ENCODE measurements at places on chromosomes 12 and 14. TPM values are rescaled to one million over a fixed set of nuclear protein-coding genes. Genes with fewer than 3 reads are reported as not detected.

FSCB gene
- not detected for total RNA-seq

GRCh38 chr14:56733396-56733795 lies 76.9 kb downstream of the OTX2 start:
- no peak overlapping the region for H3K27ac ChIP-seq
- H3K4me3 ChIP-seq = no peak overlapping the region
- H3K27me3 ChIP-seq = peaks cover 8% of the 10 kb centered on the region
- DNase-seq = no peak
- no peaks in the 10 kb centered on the region for H3K4me1 ChIP-seq

PPP1R1A gene
- 246 TPM for total RNA-seq

GRCh38 chr12:47995981-47996401 lies 8.3 kb downstream of the COL2A1 start:
- H3K27me3 ChIP-seq = no peaks in the 10 kb centered on the region
- DNase-seq = no peak
- H3K4me3 ChIP-seq = no peak overlapping the region
- H3K4me1 ChIP-seq = peaks cover 10% of the 10 kb centered on the region

- no peak for DNase-seq
- no peaks in the 10 kb centered on the region for H3K27me3 ChIP-seq
- H3K36me3 ChIP-seq = no peaks in the 10 kb centered on the region
- H3K4me3 ChIP-seq = no peak overlapping the region
- H3K27ac ChIP-seq = no peak overlapping the region
Measured at GRCh38 chr12:553216-554000, 93.7 kb downstream of the B4GALNT3 start.
